ENCODE measurements at places on chromosomes 11 and 22. TPM values are rescaled to one million over a fixed set of nuclear protein-coding genes. Genes with fewer than 3 reads are reported as not detected.
A peak's percentile ranks its signal among the peaks of the same experiment; 100 is the strongest.

GPR83 gene
- 0.49 TPM for total RNA-seq

CD6 gene
- total RNA-seq: 0.81 TPM

SCGB2A2 gene
- not detected for total RNA-seq

RBMXL2 gene
- total RNA-seq: not detected

REXO2 gene
- 169 TPM for total RNA-seq

CRYBB2 gene
- not detected for total RNA-seq

ELMOD1 gene
- 1.4 TPM for total RNA-seq

MS4A7 gene
- 26.1 TPM for total RNA-seq

SAA4 gene
- total RNA-seq: not detected

CASP4 gene
- total RNA-seq: 45.3 TPM

ETS1 gene
- 23.3 TPM for total RNA-seq

TMEM80 gene
- 41.5 TPM for total RNA-seq

SLC22A25 gene
- total RNA-seq: not detected

- DNase-seq: no peak
Measured at GRCh38 chr11:75656044-75656727, 12.7 kb downstream of the MAP6 start.

DNA sequence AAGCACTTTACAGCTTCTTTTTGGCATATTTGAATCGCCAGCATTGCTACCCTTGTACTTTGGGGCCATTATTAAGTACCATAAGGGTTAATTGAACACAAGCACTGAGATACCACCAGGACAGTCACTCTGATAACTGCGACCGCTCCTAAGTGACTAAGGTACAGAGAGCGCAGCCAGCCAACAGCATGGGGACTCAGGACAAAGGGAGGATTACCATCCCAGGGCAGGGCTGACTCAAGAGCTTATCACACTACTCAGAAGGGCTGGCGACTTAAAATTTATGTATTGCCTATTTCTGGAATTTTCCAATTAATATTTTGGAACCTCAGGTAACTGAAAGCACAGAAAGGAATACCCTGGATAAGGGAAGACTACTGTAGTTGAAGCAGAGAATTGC is 479 bp downstream of the ZNF280A start:
- no peak for DNase-seq

DNA sequence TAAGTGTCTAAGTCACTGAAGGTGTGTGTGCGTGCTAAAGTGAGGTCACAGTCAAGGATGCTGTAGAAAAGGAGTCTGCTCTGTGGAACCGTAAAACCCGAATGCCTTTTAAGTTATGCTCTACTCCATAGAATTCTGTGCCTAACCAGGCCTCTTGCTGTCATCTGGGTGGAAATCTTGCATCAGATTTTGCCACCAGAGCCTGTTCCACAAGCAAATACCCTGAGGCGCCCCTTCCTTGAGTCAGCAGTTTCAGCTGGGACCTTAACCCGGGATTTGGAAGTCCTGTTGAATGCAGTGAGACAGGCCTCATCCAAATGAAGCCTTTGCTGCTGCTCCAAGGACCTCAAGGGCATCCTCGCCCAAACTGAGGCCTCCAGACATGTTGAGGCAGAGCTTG is 109.8 kb downstream of the WNT11 start:
- DNase-seq: no peak

DNA sequence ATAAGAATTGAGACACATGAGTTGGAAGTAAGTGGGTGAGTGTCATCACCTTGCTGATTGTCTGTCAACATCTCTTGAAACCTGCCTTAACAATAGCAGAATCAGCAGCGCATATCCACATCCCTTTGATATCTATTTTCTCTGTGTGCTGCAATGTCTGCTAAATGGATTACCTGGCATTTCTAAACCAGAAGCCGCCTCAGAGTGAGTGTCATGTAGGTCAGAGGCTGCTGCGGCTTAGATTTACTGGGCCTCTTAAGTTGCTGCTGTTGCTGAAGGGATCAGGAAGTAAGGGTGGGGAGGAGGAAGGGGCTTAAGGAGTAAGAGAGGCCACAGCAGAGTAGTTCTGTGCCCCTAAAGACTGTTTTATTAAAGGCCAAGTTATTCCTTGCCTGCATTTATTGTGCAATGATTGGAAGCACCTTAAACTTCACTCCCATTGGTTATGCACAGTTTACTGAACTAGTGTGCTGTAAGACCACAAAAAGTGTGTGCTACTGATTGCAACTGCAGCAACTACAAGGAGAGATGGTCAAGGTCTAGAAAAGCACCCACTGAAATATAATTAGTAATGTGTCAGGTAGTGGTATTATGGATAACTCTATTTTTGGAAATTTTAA is 29.8 kb upstream of the TMEM41B start:
- no peak for DNase-seq

DNA sequence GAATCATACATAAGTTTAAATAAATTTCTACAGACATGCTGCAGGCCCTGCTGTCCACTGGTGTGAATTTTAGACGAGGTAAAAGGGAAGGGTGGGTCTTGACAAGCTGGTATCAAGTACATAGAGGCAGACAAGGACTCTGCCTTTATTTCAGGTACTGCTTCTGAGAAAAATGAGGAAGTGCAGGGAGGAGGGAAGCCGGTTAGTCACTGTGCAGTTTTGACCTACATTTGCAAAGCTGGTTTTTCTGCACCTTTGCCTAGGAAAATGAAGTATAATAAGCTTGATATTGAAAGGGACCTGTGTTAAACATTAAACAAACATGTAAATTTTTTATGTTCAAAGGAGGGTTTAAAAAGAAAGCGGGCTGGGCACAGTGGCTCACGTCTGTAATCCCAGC is 24.6 kb downstream of the TMEM45B start:
- no peak for DNase-seq

DNA sequence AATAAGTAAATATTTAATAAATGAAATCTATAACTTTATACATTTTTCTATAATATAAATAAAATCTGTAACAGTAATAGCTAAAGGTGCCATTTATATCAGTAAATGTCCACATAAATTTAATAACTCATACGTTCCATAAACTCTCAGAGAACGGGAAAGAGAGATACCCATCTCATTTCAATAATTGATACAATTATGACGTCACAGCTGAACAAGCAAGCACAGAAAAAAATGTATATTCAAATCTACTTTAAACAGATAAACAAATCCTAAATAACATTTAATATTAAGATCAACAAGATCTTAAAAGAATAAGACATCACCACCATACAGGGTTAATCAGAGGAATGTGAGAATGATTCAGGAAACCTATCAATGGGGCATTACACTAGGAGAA is 1136.5 kb downstream of the TBC1D22A start:
- DNase-seq: no peak

- no peak for DNase-seq
Measured at GRCh38 chr22:37387793-37388192, 39.5 kb downstream of the ELFN2 start.

GRCh38 chr22:40040927-40041326 is 46.2 kb downstream of the FAM83F start:
- DNase-seq: peak; percentile 80

DNA sequence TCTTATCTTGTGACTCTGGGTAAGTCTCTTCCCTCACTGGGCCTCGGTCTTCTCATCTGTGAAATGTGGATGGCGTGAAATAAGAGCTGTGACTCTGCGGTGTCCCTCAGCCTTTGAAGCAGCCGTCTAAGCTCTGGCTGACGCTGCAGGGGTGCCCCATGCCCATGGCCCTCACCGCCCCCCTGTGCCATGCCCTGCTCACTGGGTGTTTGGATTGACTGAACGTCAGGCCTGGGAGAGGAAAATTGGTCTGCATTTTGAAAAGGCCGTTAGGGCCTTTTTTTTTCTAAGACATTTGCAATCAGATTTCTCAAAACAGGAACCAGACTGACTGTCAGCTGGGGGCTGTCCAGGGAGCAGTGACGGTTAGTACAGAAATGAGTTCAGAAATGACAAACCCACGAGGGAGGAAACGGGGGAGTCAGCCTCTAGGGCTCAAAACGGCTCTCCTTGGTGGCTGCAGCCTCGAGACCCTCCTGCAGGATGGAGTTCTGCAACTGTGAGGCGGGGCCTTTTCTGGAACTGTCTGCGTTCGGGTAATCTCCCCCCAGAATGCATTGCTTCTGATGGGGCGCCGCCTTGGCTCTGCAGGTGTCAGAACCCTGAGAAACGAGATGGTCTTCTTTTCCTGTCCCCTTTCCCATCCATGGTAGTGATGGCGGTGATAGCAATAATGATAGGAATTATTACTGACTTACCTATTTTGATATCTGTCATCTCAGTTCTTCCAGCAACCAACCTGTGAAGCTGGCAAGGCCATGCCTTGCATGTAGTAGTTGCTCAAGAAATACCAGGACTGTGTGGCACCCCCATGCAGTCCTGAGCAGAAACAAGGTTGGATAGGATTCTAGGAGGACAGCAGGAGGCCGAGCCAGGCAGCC is 2.0 kb downstream of the GRK2 start:
- DNase-seq: peak; percentile 61

- no peak for DNase-seq
Measured at GRCh38 chr11:45924927-45925326, 2.5 kb downstream of the LARGE2 start.

DNA sequence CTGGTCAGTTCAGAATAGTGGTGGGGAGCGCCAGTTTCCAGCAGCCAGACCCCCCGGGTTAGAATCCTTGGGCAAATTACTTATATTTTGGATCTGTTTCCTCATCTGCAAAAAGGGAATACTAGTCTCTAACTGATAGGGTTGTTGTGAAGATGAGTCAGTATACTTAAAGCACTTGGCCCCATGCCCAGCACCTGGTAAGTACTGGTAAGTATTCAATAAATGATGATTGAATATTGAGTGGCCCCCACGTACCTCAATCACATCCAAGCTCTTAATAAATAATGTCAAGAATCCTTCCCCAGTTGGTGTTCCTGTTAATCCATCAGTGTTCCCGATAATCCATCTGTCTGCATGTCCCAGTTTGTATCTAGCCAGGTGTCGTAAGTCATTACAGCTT is 12.1 kb downstream of the ACP2 start:
- no peak for DNase-seq

GRCh38 chr11:119029069-119029339 is 1.7 kb downstream of the SLC37A4 start:
- no peak for DNase-seq

GRCh38 chr11:76266286-76267100 is 60.2 kb upstream of the WNT11 start:
- DNase-seq: peak; percentile 74

DNA sequence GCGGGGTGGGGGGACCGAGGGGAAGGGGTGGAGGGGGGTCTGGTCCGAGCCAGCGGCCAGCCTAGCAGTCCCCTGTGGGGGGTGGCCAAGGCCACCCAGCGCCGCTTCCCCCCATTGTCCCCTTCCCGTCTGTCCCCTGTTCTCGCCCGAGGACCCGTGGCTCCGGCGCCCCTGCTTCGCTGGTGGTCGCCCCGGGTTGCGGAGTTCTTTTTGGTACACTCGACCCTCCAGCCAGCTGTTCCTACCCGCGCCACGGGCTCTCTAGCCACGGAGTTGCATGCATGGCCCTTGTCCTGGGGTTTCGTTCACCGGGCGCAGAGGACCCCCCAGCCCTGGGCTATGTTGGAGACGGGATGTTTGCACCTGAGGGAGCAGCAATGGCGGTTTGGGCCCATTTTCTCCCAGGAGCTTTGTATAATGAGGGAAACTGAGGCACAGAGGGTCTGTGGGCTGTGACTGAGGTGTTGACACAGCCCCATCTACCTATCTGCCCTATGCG is 489 bp downstream of the RNF214 start:
- DNase-seq: peak; percentile 71

GRCh38 chr22:33018232-33018864 is 39.8 kb downstream of the SYN3 start:
- DNase-seq: no peak

GRCh38 chr11:17596711-17597110 is 49.7 kb downstream of the OTOG start:
- peak; percentile 53 for DNase-seq
